NCI-H524 treated with DMSO at 0.1 percent for 48 hours (cell line): ENCODE measurements at places on chromosomes 7 and 10.

DNA sequence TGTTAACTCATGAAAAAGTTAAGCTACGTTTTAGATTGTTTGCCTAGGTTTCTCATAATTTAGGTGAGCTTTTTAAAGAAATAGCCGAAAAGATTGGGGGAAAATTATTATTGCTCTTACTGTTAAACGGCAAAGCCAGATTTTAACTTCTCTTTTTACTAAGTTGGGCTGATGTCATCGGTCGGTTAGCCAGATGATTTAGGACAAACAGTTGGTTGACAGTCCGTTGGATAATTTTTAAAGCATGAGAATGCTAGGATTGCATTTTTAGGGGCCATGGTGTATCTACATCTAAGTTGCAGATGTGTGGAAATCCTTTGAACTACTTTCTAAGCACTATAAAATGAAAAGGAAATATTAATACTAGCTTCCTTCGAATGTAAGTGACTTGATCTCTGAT is 280.9 kb upstream of the AKR1E2 start:
- no peak for DNase-seq

GRCh38 chr7:37283716-37284115 is 164.9 kb downstream of the ELMO1 start:
- DNase-seq = no peak

DNA sequence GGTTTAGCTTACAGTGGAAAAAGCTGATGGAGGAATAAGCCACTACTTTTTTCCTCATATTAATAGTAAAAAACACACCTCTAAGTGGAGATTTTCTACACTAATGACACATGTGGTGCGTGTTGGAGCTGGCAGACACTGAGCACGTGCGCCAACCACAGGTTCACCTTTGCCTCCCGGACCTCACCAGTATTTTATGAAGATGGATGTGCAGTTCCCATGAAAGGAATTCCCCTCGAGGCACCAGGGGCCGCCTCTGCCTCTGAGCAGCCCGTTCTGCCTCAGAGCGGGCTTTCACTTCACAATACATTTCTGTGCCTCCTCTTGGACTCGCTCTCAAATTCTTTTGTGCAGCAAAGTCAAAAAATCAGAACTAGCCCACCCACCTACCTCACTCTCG is 477.5 kb upstream of the ADARB2 start:
- no peak for DNase-seq

DNA sequence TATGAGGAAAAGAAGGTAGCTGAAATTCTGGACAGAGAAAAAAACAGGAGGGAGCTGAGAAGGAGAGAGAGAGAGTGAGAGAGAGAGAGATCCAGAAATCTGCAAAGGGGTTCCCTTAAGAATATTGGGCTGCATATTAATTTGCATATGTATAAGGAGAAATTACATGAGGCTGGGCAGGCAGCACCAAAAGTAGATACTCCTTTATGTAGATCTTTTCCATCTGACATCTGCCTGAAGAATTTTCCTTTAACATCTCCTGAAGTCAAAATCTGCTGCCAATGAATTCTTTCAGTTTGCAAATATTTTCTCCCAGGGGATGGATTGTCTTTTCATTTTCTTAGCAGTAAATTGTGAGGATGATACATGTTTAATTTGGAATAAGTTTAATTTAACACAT is 1365.3 kb downstream of the GATA3 start:
- no peak for DNase-seq

DNA sequence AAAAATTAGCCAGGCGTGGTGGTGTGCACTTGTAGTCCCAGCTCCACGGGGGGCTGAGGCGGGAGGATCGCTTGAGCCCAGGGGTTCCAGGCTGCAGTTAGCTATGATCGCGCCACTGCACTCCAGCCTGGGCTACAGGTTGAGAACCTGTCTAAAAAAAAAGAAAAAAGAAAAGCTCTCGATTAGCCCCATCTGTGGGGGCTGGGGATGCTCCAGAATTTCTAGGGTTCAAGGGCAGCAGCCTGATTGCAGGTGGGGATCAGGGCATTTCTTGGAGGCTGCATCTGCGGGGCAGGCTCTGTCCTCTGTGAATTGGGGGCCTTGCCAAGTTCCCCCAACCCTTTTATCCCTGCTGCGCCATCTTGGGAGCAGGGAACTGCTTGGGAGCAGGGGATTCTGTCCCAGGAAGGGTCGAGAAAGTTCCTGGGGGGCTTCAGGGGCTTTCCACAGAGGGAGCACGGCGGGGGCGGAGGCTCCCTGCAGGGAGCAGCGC is 651 bp upstream of the ARPC1A start:
- DNase-seq = no peak
